Right cardiac atrium (tissue), 5 donors: ENCODE measurements at places on chromosomes 4 and X. TPM values are rescaled to one million over a fixed set of nuclear protein-coding genes. Genes with fewer than 3 reads are reported as not detected.

DNA sequence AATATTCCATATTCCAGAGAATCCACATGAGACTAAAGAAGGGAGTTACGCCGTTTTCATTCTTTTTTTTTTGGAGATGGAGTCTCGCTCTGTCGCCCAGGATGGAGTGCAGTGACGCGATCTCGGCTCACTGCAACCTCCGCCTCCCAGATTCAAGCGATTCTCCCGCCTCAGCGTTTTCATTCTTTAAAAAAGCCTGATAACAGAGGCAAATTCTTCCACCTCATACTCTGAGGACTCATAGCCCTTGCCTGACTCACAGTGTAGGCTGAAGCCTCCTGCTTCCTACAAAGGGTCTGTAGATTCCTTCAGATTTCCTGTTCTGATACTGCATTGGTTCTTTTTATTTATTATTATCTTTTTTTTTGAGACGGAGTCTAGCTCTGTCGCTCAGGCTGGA lies 210.5 kb downstream of the SH3BGRL start:
- DNase-seq, result no peak

GRCh38 chr4:175656649-175657048 lies 155.4 kb downstream of the GPM6A start:
- DNase-seq, result no peak

GRCh38 chrX:40579900-40580536 lies 752 bp upstream of the ATP6AP2 start:
- DNase-seq, result no peak

GRCh38 chr4:129422277-129422676 lies 326.3 kb downstream of the C4orf33 start:
- no peak for DNase-seq

DNA sequence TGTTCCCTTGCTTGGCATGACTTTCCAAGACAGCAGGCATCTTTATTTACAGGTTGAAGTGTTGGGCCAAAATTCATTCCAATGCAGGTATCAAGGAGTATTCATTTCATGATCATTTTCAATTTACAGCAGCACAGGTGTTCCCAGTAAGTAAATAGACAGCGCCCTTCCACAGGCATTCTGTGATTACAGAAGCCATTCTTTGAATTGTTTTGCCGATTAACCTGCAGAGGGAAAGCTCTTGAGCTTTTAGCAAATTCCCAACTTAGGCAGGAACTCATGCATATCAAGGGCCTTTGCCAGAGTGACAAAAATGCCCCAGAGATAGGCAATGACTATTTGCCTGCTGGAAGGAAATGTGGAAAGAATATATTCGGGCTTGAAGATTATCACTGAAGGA lies 6.8 kb downstream of the TXK start:
- no peak for DNase-seq

DNA sequence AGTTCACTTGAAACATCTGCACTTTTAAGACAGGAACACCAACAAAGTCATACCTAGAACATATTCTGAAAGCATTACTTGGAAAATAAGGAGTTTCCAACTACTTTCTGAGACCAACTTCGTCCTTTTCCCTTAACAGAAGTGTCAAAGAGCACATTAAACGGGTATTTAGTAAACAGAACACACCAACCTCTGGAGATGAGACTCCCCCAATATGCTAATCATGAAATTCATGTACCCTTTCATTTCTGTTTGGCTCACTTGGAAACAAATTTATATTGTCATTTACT lies 69.2 kb downstream of the NOCT start:
- no peak for DNase-seq

GRCh38 chrX:16319929-16320328 lies 152.6 kb downstream of the MAGEB17 start:
- DNase-seq, result no peak

DNA sequence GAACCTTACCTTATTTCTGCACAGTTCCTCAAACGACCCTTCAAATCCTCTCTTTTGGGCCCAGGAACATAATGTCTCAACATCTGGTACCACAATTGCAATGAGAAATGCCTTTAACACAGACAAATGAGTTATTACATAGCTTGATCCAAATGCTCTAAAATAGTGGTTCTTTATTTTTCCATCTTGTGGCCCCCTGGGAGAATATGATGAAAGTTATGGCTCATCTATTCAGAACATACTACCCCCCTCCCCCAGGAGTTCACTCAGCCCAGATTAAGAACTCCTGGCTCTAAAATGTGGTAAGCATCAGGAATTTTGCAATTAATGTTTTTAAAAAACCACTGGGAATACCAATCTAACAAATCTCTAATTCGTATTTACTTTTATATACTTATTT lies 23.9 kb upstream of the CENPU start:
- no peak for DNase-seq

GRCh38 chrX:109936114-109936513 lies 66.8 kb upstream of the TMEM164 start:
- DNase-seq, result no peak

GRCh38 chrX:65723706-65724105 lies 56.3 kb downstream of the MSN start:
- no peak for DNase-seq

GRCh38 chrX:107776649-107777535 lies 641 bp upstream of the NCBP2L start:
- DNase-seq, result peak; percentile 91

ARHGEF38 gene
- total RNA-seq, result not detected

SCML2 gene
- total RNA-seq, result 1.2 TPM

PITX2 gene
- total RNA-seq, result not detected
